Adrenal gland (tissue), 19 donors: ENCODE measurements at places on chromosomes 6 and 20. TPM values are rescaled to one million over a fixed set of nuclear protein-coding genes. Genes with fewer than 3 reads are reported as not detected.

GRCh38 chr6:154481521-154482013, 28.9 kb downstream of the CNKSR3 start:
- H3K4me3 ChIP-seq, result no peak overlapping the region
- DNase-seq, result no peak
- no peaks in the 10 kb centered on the region for H3K36me3 ChIP-seq
- H3K4me1 ChIP-seq, result no peaks in the 10 kb centered on the region

- no peak overlapping the region for H3K4me3 ChIP-seq
- no peak for DNase-seq
- no peaks in the 10 kb centered on the region for H3K36me3 ChIP-seq
- peaks cover 5% of the 10 kb centered on the region for H3K4me1 ChIP-seq
These were observed 792.0 kb downstream of the MAFB start for GRCh38 chr20:39897058-39897457.

DNA sequence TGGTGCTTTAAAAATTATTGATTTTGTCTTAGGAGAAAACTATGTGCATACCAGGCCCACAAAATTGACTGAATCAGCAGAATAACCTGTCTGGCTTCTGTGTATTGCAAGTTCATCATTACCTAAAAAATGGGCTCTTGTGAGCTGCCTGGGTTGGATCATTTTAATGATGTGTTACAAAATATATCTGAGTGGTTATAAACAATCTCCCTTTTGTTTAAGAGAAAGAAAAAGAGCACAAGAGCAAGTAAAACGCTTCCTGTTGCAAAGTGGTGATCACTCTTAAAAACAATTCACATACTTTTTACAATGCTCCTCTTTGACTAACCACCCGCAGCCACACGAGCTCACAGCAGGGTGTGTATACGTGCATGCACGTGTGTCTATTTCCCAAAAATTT, 335.1 kb downstream of the HDGFL1 start:
- H3K36me3 ChIP-seq, result no peaks in the 10 kb centered on the region
- H3K27ac ChIP-seq, result no peak overlapping the region
- no peaks in the 10 kb centered on the region for H3K27me3 ChIP-seq
- H3K4me1 ChIP-seq, result no peaks in the 10 kb centered on the region
- DNase-seq, result no peak

DNA sequence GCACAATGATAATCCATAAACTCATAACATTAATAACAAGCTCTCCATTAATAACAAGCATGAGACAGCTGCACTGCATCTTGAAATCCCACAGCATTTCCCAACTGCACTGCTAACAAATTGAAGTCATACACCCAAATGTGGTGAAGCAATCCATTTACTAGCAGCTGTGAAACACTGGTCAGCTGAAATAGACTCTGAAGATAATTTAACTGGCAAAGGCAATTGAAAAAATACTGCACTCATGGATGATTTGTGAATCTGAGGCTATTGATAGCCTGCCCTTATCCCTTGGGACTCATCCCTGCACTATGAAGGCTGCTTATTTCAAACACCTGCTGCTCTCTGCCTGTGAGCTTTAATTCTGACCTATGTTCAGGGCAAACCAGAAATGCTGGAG, 49.1 kb upstream of the PLCB1 start:
- H3K27me3 ChIP-seq, result no peaks in the 10 kb centered on the region
- no peaks in the 10 kb centered on the region for H3K4me1 ChIP-seq
- H3K27ac ChIP-seq, result no peak overlapping the region
- no peaks in the 10 kb centered on the region for H3K36me3 ChIP-seq
- peak; percentile 27 for DNase-seq

- H3K36me3 ChIP-seq, result no peaks in the 10 kb centered on the region
- no peaks in the 10 kb centered on the region for H3K27me3 ChIP-seq
- H3K4me1 ChIP-seq, result no peaks in the 10 kb centered on the region
- no peak for DNase-seq
These were observed 28.8 kb downstream of the PDE10A start for GRCh38 chr6:165634101-165634880.

- H3K36me3 ChIP-seq, result no peaks in the 10 kb centered on the region
- H3K27ac ChIP-seq, result no peak overlapping the region
- H3K4me3 ChIP-seq, result no peak overlapping the region
- H3K4me1 ChIP-seq, result no peaks in the 10 kb centered on the region
These were observed 396.2 kb downstream of the CD83 start for GRCh38 chr6:14513496-14514393.

DNA sequence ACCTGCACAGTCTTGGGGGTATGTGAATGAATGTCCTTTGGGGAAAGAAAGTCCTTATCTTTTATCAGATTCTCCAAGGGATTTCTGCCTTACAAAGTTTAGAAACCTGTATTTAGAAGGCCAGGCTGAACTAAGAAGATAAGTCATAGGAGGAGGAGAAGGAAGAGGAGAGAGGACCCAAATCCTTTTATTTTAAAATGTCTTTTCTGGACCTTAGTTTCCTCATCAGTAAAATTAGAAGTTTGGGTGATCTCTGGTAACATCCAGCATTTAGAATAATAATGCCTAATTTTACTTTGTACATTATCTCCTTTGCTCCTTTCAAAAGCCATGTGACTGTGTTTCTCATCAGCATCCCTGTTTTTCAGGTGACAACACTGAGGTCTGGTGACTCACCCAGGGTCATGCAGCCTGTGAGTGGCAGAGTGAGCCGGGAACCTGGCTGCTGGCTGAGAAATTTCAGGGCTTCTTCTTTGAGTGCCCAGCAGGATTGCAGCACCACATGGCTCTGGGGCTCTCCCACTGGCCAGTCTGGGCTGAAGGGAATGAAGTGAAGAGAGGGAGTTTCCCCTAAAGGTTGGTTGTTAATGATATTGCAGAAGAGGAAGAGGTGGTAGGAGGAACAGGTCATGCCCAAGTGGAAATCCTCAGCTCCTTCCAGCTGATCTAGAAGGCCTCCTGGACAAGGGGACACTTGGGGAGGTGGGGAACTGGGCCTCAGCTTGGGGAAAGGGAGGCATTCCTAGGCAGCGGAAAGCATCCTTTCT, 34.0 kb downstream of the VEGFA start:
- no peaks in the 10 kb centered on the region for H3K27me3 ChIP-seq
- no peak for DNase-seq
- H3K4me3 ChIP-seq, result no peak overlapping the region
- no peaks in the 10 kb centered on the region for H3K36me3 ChIP-seq

DNA sequence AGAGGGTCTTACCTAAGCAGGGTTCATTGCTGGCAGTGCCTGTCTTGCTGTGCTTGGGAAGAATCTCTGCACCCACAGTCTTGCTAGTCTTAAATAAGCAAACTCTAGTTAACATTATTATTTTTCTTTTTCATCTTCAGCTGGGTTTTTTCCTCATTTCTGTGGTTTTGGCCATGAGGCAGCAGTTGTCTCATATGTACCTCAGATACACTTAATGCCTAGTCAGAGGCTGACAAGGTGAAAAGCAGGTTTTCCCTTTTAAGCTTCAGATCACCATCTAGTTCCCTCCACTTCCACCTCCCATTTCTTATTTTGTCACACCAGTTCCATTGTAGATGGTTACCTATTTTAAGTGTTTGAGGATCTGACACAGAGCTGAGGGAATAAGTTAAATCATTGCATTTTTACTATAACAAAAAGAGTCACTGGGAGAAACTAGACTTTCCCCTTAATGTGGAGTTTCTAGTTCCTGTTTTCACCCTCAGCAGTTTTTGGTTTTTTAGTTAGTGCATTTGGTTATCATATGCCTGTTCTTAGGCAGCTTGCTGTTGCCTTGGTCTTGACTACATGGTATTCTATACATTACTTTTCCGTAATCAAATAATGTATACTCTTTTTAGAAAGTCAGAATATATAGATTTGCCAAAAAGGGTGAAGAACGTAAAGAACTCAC, 46.0 kb downstream of the AFDN start:
- peaks cover 8% of the 10 kb centered on the region for H3K36me3 ChIP-seq
- no peak overlapping the region for H3K4me3 ChIP-seq
- H3K27ac ChIP-seq, result no peak overlapping the region
- H3K4me1 ChIP-seq, result no peaks in the 10 kb centered on the region

DNA sequence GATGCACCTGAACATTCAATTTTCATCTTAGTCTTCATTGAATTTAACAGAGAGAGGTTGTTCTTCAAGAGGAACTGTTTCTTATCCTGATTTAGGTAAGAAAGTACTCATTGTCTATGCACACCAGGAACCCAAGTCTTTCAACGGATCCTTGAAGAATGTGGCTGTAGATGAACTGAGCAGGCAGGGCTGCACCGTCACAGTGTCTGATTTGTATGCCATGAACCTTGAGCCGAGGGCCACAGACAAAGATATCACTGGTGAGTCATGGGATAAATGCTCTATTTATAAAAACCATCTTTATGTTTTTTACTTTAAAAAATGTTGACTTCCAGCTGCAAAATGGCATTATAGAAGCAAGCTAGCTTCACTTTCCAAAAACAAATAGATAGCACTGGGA, 10.2 kb downstream of the NQO2 start:
- peaks cover 26% of the 10 kb centered on the region for H3K4me1 ChIP-seq
- no peak overlapping the region for H3K4me3 ChIP-seq
- no peaks in the 10 kb centered on the region for H3K27me3 ChIP-seq
- H3K27ac ChIP-seq, result peak overlapping the region; percentile 45
- no peak for DNase-seq

DNA sequence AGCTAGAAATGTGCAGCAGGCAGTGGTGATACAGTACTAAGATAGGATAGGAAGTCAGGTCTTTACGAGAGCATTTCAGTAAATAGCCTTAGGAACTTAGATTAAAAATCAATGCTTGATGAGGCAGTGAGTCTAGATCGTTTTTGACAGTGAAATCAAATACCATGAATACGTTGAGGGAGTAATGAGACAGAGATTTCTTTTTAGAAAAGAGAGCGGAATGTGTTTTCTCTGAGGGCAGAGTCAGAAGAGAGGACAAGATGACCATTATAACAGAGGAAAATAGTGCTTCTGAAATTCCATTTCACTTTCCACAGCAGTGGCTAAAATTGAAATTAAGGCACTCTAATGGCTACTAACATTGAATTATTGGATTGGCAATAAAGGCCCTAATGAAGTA, 339.6 kb downstream of the UTRN start:
- H3K27me3 ChIP-seq, result no peaks in the 10 kb centered on the region
- H3K36me3 ChIP-seq, result no peaks in the 10 kb centered on the region
- no peak for DNase-seq
- H3K4me1 ChIP-seq, result no peaks in the 10 kb centered on the region
- no peak overlapping the region for H3K4me3 ChIP-seq
- no peak overlapping the region for H3K27ac ChIP-seq

DNA sequence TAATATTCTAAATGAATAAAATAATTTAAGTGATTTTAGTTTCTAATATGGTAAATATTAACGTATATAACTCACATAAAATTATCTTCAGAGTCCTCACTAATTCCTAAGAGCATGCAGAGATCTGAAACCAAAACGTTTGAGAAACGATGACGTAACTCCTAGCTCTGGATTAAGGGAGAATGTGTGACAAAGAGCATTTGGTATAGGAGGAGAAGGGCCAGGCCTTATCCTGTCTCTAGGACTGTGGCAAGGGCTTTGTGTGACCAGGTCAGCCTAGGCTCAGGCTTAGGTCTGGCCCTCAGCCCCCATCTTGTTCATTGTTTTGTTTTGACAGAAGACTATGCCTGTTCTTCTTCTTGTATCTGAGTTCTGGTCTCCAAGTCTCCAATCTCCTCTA, 19.2 kb upstream of the POLR1H start:
- no peak overlapping the region for H3K27ac ChIP-seq
- H3K4me1 ChIP-seq, result peaks cover 5% of the 10 kb centered on the region
- no peak overlapping the region for H3K4me3 ChIP-seq
- no peak for DNase-seq
- no peaks in the 10 kb centered on the region for H3K36me3 ChIP-seq
- H3K27me3 ChIP-seq, result no peaks in the 10 kb centered on the region

- H3K36me3 ChIP-seq, result no peaks in the 10 kb centered on the region
- no peaks in the 10 kb centered on the region for H3K27me3 ChIP-seq
- H3K27ac ChIP-seq, result no peak overlapping the region
- H3K4me1 ChIP-seq, result peaks cover 9% of the 10 kb centered on the region
- no peak for DNase-seq
These were observed 26.4 kb upstream of the EFHC1 start for GRCh38 chr6:52393780-52394179.

DNA sequence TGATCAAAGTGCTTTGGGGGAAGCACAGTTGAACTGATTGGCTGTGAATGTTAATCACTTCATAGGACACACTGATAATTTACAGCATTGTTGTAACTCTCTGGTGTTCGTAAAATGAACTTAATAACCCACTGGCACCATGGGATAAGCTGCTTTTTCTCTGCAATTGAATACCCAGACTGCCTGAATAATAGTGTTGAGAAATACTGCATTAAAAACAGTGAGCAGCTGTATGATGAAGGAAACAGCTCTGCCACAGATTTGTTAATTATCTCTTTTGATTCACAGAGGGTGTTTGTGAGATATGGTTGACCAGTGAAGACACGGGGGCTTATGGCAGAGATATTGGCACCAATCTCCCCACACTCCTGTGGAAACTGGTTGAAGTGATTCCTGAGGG, 420.9 kb downstream of the CDKAL1 start:
- no peak overlapping the region for H3K27ac ChIP-seq
- DNase-seq, result no peak
- H3K36me3 ChIP-seq, result no peaks in the 10 kb centered on the region
- no peak overlapping the region for H3K4me3 ChIP-seq
- H3K4me1 ChIP-seq, result no peaks in the 10 kb centered on the region

DNA sequence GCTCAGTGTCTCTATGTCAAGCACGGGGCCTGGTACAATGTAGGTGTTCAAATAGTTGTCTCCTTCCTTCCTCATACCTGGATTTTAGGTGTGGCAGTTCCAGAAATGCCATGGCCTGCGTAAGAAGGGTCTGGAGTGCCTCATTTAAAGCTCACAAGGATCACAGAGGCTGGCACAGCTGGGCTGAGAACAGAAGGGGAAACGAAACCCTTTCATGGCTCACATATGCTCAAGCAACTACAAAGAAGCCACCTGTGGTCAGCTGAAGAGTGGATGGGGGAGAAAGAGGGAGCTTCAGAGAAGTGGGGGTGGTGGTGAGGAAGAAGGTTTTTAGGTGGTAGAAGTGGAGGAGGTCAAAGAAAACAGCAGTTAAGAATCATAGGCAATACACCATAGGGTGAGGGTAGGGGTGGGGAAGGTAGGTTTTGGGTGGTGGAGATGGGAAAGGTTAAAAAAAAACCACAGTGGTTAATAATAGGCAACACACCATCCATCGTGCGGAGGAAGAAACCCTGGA, 17.0 kb upstream of the TOP1 start:
- H3K4me3 ChIP-seq, result no peak overlapping the region
- DNase-seq, result no peak
- H3K27ac ChIP-seq, result no peak overlapping the region
- no peaks in the 10 kb centered on the region for H3K36me3 ChIP-seq
- H3K27me3 ChIP-seq, result no peaks in the 10 kb centered on the region
- peaks cover 20% of the 10 kb centered on the region for H3K4me1 ChIP-seq

CDH4 gene
- 0.33 TPM for total RNA-seq

ULBP1 gene
- total RNA-seq, result not detected

ECT2L gene
- total RNA-seq, result not detected

KIFC1 gene
- total RNA-seq, result 0.60 TPM

ENPP5 gene
- 7.4 TPM for total RNA-seq

SAMD3 gene
- total RNA-seq, result 2.4 TPM

GLP1R gene
- not detected for total RNA-seq
